ENCODE measurements at places on chromosomes 1 and 21.

DNA sequence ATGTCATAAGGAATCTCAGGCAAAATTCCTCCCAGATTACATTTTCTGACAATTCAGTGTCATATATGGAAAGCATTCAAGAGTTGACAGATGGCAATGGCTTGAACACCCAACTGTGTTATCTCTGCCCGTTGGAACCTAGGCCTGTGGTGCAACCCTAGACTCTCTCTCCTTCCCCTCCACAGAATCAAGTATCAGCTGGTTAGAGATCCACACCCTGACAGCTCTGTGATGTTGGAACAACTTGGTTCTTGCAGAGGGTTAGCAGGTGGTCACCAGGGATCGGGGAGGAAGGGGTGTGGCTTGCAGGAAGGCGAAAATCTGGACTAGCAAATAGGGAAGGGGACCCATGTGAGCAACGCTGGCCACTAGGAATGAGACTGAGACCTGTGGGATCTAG, 26.3 kb downstream of the PCSK9 start:
- DNase-seq: no peak

DNA sequence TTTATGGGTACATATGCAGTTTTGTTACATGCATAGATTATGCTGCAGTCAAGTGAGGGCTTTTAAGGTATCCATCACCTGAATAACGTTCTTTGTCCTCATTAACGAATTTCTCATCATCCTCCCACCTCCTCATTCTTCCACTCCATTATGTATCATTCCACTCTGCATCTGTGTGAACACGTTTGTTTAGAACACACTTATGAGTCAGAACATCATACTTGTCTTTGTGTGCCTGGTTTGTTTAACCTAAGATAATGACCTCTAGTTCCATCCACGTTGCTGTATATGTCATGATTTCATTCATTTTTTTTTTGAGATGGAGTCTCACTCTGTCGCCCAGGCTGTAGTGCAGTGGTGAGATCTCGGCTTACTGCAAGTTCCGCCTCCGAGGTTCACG, 6.7 kb upstream of the MPC2 start:
- no peak for DNase-seq

GRCh38 chr1:229203030-229203751, 67.7 kb upstream of the RAB4A start:
- no peak for DNase-seq

- no peak for DNase-seq
Observed at GRCh38 chr1:36821386-36821785, 212.9 kb downstream of the GRIK3 start.

- no peak for DNase-seq
Observed at GRCh38 chr21:29279558-29279957, 19.2 kb upstream of the BACH1 start.
